ENCODE measurements at places on chromosomes 5 and 9.

- DNase-seq, result no peak
Observed at GRCh38 chr5:68088302-68088701, 127.3 kb upstream of the PIK3R1 start.

DNA sequence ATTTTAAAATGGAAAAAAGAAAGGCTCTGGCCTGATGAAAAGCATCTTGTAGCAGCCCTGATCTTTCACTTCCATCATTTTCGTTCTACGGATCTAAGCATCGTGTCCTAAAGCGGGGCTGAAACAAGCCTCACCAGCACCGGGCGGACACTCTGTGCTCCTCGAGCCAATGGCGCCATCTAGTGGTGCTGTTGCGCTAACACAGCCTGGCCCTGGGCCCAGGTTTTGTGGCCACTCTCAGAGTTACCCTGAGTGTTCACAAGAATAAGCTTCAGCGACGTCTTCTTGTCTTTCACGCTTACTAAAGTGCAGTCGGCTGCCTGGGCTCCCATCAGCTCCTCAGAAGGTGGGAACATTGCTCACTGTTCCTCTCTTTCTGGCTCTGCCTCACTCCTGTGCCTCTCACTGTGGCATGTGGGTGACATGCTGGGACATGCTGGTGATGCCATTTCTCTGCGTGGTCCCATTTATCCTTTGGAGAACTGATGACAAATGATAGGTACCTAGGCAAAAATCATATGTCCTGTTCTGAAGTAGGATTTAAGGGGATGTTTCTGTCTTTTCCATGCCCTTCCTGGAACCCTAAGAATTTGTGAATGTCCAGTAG lies 32.7 kb downstream of the DMRT3 start:
- DNase-seq, result peak; percentile 61

- DNase-seq, result no peak
Observed at GRCh38 chr5:68748101-68748500, 345.7 kb upstream of the SLC30A5 start.

DNA sequence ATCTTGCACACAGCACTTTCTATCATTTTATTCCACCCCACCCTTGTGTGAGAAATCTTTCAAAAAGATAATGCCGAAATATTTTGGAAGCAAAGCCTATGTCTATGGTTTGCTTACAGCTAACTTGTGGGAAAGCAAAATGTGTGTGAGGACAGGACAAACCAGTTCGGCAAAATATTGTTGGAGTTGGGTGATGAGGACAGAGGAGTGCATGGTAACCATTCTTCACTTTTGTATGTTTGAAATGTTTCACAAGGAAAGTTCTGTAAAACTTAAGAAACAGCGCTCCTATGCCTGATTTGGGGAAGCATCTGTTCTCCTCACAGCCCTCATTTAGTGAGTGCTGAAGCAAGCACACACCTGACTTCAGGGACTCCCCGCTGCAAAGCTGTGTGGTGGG lies 62.0 kb upstream of the RNF130 start:
- DNase-seq, result no peak

GRCh38 chr9:129170229-129170628 lies 7.8 kb downstream of the IER5L start:
- DNase-seq, result no peak

DNA sequence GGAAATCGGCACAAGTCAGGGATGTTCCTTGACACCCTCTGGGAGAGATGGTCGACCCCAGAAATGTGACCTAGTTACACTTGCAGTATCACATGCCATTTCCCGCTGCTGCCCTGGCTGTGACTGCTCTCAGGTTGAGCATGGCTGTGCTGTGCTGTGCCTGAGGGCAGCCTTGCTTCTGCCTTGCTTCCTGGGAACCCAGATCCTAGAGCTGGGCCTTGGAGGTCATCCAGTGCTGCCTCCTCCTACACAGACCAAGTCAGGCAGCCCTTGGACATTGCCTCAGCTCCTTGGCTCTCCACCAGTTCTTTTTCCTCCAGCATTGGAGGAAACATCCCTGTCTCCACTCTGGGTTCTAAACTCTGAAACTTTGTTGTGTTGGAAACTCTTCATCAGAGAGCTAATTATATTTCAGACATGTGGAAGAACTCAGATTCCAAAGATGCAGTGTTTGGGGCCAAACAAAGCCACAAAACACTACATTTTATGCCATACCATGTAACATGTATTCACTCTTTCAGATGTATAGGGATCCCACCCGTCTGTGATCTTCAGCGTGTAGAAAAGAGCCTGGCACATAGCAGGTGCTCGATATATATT lies 6.1 kb downstream of the MAMDC2 start:
- no peak for DNase-seq

DNA sequence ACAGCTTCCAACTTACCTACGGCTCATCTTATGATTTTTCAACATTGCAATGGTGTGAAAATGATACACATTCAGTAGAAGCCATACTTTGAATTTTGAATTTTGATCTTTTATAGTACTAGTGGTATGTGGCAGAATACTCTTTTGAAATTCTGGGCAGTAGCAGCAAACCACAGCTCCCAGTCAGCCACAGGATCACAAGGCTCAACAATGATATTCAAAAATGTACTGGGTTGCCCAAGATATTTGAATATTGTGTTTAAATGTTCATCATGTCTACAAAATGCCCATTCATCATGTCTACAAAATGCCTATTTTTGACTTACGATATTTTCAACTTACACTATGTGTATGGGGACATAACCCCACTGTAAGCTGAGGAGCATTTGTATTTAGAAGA lies 81.3 kb upstream of the PRR16 start:
- no peak for DNase-seq

- no peak for DNase-seq
Observed at GRCh38 chr5:126002222-126002897, 420.8 kb upstream of the GRAMD2B start.

- no peak for DNase-seq
Observed at GRCh38 chr5:34656700-34657273, 659 bp downstream of the RAI14 start.

DNA sequence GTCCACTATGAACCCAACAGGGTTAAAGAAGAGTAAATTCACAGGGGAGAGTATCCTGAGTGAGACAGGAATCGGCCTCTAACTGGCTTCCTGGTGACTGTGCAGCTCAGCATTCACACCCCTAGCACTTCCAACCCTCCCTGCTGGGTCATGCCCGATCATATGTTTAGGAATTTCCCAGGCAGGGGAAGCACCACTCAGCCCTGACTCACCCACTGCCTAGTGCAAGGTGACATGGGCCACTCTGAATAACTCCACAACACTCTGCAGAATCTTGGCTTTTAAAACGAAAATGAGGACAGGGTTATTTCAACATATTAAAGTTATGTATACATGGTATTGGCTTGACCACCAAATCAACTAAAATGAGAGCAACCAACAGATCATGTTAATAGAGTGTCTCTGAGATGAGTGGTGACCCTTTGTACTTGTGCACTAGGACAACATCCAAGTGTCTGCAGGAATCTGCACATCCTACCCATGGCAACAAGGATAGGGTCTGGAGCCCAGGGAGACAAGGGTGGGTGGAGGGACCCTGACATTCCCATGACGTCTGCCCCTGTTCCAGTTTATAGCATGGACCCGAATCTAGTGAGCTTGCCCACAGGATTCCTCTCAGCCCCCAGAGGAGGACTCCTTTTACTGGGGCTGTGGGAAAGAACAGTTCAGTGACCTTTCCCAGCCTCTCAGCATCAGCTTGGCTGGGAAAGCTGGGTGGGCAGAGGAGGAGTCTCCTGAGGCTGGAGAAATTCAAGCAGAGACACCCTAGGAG lies 485.8 kb downstream of the SEMA5A start:
- DNase-seq, result no peak

- no peak for DNase-seq
Observed at GRCh38 chr9:22514871-22515270, 68.2 kb downstream of the DMRTA1 start.

DNA sequence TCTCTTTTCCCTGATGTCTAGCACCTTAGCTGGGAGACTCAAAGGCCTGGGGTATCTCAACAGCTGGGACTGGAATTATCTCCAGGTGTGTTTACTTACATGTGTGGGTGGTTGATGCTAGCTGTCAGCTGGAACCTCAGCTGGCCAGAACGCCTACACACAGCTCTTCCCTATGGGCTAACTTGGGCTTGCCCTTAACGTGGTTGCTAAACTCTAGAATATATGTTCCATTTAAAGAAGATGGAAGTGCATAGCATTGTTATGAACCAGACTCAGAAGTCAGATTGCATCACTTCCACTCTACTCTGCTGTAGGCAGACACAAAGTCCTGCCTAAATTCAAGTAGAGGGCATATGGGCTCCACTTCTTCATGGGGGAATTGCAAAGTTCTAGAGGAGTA lies 29.3 kb downstream of the SGCD start:
- DNase-seq, result no peak

DNA sequence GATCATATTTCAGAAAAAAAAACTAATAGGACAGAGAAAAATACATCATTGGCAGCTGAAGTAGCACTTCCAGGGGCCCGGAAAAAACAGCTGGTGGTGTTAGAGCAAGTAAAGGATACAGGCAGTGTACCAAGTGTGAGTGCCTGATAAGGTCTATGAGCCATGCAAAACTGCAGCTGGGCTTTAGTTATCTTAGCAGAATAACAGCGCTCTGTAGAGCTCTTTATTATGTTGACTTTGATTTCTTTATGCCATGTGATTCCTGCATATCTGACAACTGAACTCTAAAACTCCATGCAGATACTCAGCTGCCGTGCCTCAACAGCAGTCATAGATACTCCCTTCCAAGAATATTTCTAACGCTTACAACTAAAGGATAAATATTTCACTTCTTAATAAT lies 119.5 kb downstream of the CAAP1 start:
- no peak for DNase-seq

- peak; percentile 97 for DNase-seq
Observed at GRCh38 chr9:79264041-79264440, 307.7 kb upstream of the TLE4 start.

- DNase-seq, result no peak
Observed at GRCh38 chr5:134248256-134248655, 22.4 kb upstream of the PPP2CA start.

GRCh38 chr9:138074516-138074915 lies 196.9 kb downstream of the CACNA1B start:
- DNase-seq, result no peak

- no peak for DNase-seq
Observed at GRCh38 chr5:167303582-167303981, 987.9 kb upstream of the WWC1 start.

DNA sequence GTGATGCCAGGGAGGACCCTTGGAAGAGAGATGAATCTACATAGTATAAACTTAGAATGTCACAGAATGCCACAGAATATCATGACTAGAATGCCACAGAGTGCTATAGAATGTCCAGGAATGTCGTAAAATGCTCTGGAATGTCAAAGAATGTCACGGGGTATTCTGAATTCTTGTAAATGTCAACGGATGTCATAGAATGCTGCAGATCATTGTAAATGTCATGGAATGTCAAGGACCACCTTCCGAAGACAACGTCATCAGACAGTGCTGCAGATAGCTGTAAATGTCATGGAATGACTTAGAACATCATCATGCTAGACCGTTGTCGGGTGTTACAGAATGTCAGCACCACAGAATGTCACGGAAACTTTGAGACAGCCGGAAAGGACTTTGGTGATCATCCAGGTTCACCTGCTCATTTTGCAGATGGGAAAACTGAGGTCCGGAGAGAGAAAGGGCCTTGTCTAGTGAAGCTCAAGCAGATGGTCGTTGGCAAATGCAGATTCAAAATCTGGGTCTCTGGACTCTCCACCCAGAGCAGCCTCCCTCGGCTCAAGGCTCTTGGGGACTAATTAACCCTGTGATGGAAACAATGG lies 117.1 kb downstream of the LHX2 start:
- DNase-seq, result no peak

GRCh38 chr9:80946496-80947170 lies 742.7 kb downstream of the TLE1 start:
- no peak for DNase-seq

- DNase-seq, result no peak
Observed at GRCh38 chr5:161803-162110, 29.5 kb upstream of the LRRC14B start.

DNA sequence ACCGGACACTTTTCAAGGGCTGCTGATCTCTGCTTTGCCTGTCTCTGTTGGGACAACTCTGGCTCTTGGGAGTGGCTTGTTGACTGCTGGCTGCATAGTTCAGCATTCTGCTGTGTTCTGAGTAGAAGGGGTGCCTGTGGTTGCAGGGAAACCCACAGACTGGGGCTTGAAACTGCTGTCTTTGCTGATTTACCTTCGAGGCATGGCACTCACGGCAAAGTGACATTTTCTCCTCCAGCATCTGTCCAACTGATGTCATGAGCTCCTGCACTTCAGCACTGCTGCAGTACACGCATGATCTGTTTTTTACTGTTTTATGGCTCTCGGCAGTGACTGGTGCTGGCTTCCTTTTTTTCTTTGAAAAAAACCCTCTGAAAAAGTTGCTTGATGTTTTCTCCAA lies 69.2 kb downstream of the SPATA31D1 start:
- no peak for DNase-seq

GRCh38 chr5:139653616-139654015 lies 5.5 kb downstream of the CXXC5 start:
- peak; percentile 27 for DNase-seq

DNA sequence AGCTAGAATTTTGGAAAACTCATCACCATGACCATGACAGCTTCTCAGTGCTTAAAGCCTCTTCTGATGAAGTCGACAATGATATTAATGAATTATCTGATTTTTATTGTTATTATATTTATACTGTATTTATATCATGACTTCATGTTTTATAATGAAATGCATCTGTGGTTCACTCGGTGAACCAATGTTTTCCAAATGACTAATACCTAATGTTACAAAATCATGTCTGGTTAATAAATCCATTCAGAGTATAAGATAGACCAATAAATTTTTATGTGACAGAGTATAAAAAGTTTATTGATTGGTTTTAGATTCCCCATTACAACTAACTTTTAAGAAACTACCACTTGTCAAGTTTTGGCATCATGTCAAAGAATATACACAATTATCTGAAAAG lies 416.5 kb downstream of the MLLT3 start:
- DNase-seq, result no peak

DNA sequence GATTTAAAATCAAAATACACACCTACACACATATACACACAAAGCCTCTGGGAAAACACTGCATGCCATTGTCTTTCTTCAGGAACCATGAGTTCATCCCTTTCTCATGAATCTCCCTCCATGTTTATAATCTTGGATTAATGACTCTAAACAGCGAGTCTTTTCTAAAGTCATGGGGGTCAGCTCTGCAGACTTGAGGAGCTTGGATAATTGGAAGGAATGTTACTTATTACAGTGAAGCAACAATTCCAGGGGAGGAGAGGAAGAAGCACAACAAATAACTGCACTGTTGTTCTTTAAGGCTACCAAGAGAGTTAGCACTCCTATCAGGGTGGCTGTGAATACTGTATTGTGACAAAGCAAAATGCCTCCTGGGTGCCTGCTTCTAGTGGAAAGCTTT lies 444.7 kb downstream of the ANXA1 start:
- DNase-seq, result no peak

DNA sequence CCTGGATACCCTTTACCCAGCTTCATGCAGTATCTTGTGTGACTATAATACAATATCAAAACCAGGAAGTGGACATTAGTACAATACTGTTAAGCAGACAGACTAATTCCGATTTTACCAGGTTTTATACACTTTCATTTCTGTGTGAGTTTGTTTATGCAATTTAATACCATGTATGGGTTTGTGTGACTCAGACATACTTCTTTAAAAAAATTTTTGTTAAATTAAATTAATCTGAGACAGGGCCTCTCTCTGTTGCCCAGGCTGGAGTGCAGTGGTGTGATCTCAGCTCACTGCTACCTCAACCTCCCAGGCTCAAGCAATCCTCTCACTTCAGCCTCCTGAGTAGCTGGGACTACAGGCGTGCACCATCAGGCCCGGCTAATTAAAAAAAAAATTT lies 156.8 kb downstream of the GAPVD1 start:
- no peak for DNase-seq

GRCh38 chr5:154712518-154713437 lies 42.4 kb upstream of the LARP1 start:
- DNase-seq, result peak; percentile 63
